Suppressor macrophage treated with lipopolysaccharide for 4 hours (primary cell): ENCODE measurements at places on chromosomes 5 and 9.

DNA sequence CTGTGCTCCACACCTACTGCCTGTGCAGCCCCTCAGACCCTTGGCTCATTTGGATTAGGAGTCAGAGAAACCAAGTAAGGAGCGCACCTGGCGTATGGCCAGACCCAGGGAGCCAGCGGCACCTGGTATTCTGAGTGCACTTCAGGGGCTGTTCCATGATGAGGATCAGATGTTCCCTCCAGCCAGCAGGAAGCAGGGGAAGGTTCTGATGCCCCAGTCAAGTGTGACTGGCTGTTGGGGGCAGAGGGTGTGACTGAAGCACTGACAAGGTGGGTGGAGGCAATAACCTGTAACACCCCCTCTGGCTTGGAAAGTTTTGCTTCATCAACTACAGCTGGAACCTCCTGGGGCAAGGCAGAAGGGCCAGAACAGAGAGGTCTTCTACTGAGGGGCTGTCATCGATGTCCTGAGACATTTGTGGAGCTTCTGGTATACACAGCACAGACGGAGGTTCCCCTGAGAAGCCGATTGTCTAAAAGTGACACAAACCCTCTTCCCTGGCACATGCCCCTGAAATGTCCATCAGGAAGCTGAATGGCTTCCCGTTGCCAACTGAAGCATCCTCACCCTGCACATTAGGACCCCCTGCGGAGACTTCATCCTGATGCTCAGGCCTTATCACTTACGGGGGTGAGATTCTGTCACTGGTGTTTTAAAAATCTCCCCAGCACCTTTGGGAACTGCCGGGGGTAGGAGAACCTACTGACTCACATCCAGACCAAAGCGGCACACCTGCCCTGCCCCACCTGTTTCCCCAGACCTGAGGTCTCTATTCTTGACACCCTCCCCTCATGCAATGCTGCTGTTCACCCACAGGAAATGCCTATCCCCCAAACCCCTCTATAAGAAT is 21.1 kb downstream of the TRAF1 start:
- no peak for DNase-seq

GRCh38 chr5:91141642-91142041 is 241.5 kb downstream of the ARRDC3 start:
- no peak for DNase-seq

DNA sequence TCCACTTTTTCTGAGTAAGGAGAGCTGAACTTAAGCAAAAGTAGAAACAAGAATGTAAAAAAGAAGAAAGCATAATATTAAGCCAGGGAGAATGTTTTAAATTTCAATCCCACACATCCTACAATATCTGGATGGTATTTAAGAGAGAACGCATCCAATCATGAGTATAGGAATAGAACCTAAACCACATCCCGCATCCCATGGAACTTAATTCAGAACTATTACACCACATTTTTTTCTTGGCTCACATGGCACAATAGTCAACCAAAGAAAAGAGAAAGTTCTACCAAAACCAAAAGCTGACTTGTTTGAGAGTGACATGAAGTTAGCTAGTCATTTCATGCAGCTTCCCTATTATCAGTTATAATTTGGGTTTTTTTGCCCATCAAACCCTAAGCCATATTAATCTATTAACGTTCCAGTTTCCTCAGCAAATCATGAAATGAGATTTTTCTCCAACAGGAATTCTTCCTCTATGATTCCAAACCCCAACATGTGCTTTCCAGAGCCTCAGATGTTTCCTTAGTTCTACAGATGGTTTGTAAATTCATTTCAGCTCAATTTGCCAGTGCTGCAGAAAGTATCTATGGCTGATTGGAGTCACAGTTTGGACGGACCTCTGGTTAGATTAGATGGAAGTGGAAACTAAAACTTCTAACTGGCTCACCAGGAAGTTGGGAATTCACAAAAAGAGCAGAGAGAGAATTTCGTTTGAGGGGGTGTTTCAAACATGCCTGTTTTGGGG is 22.5 kb downstream of the ADAMTSL1 start:
- DNase-seq, result no peak

DNA sequence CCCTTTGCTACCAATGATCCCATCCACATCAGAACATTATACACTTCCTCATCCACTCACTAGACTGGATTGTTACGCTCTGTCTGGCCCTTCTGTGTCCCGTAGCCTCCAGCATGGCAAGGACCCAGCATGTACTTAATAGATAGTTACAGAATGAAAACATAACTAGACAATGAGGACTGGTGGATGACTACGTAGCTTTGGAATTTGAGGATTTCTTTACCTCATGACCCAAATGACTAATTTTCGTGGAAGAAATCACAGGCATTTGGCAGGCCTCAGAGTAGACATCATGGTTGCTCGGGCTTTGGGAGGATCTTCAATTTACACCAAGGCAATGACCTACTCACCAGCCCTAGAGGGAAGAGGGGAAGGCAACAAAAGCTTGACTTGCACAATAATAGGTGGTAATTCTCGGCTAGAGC is 299.8 kb downstream of the TLE1 start:
- no peak for DNase-seq

DNA sequence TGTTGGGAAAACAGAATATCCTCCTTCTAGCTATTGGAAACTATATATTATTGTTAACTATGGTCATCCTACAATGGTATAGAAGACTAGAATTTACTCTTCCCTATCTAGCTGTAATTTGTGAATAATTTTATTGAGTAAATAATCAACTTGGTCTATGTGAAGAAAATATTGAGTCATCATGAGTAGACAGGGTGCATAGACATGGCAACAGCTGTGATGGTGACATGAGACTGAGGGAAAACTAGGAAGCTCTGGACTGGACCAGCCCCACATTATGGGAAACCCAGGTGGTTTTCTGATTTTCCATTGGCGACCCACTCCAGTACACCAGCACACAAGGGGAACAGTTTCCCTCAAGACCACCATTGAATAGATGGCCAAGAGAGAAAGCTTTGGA is 95.0 kb downstream of the APBA1 start:
- no peak for DNase-seq

- DNase-seq, result peak; percentile 6
Observed at GRCh38 chr5:82881571-82882174, 195.5 kb downstream of the TMEM167A start.
